Stimulated activated CD8-positive, alpha-beta memory T cell treated with anti-CD3 and anti-CD28 coated beads, Interleukin-7, amount 100 ng/mL, for 24 hours (primary cell): ENCODE measurements at places on chromosomes 11 and 22.

GRCh38 chr22:46934746-46935491 is 172.5 kb downstream of the TBC1D22A start:
- DNase-seq, result no peak

DNA sequence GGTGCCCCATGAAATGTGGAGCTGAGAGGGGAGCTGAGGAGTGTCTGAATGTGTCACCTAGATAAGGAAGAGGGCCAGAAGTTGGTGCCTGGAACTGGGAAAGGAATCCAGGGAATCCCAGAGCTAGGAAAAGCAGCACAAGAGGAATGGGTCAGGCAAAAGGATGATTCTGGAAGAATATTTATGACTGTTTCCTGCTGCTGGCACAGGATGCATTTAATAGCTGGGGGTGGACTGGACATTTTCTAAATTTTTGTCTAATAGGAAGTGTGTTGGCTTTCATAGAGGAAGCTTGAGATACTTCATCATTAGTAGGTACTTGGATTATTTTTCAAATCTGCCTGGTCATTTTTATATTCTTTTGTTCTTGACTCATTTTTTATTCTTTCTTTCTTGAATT is 17.4 kb upstream of the MRGPRX2 start:
- DNase-seq, result no peak

DNA sequence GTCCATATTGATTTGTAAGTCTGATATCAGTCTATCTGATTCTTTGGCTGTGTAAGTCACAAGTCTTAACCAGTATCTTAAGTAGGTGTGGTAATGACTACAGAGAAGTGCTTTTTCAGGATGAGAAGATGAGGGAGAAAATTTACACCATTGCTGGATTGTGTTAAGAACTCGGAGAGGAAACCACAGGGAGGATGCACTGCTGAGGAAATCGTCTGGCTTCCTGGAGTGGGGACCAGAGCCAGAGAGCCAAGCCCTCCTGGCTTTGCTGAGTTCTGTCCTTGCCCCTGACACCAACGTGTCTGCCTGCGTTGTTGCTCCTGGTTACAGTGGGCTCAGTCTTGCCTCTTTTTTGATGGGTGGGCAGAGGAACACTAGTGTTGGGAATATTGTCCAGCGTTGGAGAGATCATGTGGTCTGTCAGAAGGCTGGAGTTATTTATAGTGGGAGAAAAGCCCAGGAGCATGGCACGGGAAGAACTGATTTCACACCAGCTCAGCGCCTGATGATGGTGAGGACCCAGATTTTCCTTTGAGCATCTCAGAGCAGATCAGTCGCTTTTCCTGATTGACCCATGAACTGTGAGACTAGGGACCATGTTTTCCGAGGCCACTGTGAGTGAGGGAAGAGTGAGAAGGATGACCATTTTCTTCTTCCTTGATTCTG is 29.6 kb downstream of the MARK2 start:
- DNase-seq, result no peak

- no peak for DNase-seq
Measured at GRCh38 chr11:108938604-108939003, 273.7 kb downstream of the DDX10 start.

- DNase-seq, result no peak
Measured at GRCh38 chr11:15893080-15893492, 463.3 kb downstream of the SOX6 start.
